Pancreas (tissue), 10 donors: ENCODE measurements at places on chromosomes 11 and 22.

- no peaks in the 10 kb centered on the region for H3K27me3 ChIP-seq
- no peak overlapping the region for H3K4me3 ChIP-seq
- H3K36me3 ChIP-seq = no peaks in the 10 kb centered on the region
- no peak for DNase-seq
Observed at GRCh38 chr22:44464000-44464399, 34.0 kb downstream of the RTL6 start.

- no peak overlapping the region for H3K27ac ChIP-seq
- peak; percentile 42 for DNase-seq
- H3K27me3 ChIP-seq = no peaks in the 10 kb centered on the region
- H3K4me1 ChIP-seq = no peaks in the 10 kb centered on the region
- H3K4me3 ChIP-seq = no peak overlapping the region
- H3K36me3 ChIP-seq = no peaks in the 10 kb centered on the region
Observed at GRCh38 chr22:50208939-50209892, 8.4 kb downstream of the SELENOO start.

DNA sequence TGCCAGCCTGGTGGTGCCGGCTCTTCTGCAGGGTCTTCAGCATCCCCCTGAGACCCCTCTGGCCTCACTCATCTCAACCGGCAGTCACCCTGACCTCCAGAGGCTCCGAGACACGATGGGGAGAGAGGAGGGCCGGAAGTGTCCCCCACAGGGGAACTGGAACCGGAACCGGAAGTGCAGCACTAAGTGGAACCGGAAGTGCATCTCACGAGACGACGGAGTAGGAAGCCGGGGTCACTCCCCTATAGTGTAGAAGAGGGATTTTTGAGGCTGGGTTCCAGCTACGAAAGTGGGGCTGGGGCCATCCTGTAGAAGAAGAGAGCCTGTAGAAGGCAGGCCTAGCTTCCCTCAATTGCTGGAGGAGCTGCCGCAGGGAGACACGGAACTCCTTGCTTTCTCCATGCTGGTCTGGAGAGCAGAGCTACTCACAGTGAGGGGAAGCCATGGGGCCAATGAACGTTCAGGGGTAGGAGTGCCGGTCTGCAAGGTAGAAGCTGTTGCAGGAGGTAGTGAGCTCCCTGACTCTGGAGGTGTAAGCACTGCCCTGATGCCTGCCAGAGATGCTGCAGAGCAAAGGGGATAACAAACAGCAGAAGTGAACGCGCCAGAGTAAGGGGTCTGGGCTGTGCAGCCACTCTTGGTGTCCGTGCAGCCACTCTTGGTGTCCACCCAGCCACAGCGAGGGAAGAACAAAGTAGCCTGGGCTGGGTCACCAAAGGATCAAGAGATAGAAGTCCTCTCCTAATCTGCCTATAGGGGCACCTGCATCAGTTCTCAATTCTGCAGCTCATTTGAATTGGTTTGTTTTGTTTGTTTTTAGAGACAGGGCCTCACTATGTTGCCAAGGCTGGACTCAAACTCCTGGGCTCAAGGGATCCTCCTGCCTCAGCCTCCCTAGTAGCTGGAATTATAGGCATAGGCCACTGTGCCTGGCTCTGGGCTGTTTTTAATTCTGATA is 21.9 kb downstream of the SCUBE1 start:
- no peak overlapping the region for H3K27ac ChIP-seq
- no peak for DNase-seq
- no peaks in the 10 kb centered on the region for H3K36me3 ChIP-seq
- no peaks in the 10 kb centered on the region for H3K4me1 ChIP-seq
- no peak overlapping the region for H3K4me3 ChIP-seq

DNA sequence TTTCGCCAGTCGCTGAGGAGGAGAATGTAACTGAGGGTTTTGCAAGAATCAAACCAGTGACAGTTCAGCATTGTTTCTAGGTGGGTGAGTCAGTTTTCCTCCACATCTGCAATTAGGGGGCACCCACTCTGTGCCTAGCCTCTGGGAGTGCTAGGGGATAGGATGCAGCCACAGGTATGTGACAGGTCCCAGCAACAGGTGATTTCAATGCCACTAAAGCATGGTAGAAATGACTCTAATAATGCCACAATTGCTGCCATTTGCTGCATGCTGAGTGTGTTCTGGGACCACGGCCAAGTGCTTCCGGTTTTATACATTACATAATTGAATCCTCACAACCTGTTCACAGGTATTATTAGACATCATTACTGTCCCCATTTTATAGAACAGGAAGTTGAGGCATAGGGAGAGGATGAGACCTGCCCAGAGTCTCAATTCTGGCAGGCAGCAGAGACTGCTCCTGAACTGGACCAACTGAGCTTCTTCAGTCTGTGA is 556 bp downstream of the CRYBB2 start:
- H3K4me1 ChIP-seq = no peaks in the 10 kb centered on the region
- no peak overlapping the region for H3K4me3 ChIP-seq
- DNase-seq = no peak

DNA sequence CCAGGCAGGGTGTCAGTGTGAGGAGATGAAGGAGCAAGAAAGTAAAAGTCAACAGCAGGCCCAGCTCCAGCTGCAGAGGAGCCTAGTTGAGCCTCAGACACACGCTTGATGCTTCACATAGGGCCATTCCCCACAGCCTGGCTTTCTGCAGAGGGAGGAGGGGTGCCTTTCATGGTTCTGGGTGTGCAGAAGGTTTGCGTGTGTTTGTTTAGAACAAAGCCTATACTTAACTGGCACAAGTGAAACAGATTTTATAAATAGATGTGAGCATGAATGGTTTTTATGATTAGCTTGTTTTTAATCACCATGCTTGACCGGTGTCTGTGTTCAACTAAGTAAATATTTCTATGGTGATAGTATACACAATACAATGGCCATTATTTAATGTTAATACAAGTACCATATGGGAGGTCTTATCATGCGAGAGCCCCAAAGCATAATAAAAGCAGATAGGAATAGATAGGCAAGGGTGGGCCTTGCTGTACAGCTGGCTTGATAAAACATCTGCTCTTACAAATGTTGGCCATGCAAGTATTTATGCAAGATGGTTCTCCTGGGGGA is 290.2 kb downstream of the ETS1 start:
- H3K4me1 ChIP-seq = no peaks in the 10 kb centered on the region
- no peak overlapping the region for H3K4me3 ChIP-seq
- no peaks in the 10 kb centered on the region for H3K36me3 ChIP-seq
- no peak overlapping the region for H3K27ac ChIP-seq
- H3K27me3 ChIP-seq = no peaks in the 10 kb centered on the region

DNA sequence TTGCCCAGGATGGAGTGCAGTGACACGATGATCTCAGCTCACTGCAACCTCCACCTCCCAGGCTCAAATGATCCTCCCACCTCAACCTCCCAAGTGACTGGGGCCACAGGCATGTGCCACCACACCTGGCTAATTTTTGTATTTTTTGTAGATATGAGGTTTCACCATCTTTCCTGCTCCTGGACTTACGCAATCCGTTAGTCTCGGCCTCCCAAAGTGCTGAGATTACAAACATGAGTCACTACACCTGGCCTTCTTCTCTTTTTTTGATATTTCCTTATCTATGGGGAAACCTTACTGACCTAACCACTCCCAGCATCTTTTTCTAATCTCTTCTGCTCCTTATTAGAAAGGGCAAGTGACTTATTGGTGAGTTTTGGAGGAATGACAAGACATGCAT is 121.7 kb upstream of the CHORDC1 start:
- no peak overlapping the region for H3K4me3 ChIP-seq
- H3K4me1 ChIP-seq = no peaks in the 10 kb centered on the region
- H3K27ac ChIP-seq = no peak overlapping the region

GRCh38 chr11:35946766-35947165 is 2.9 kb downstream of the LDLRAD3 start:
- peaks cover 2% of the 10 kb centered on the region for H3K4me1 ChIP-seq
- no peaks in the 10 kb centered on the region for H3K36me3 ChIP-seq
- no peak overlapping the region for H3K27ac ChIP-seq
- no peaks in the 10 kb centered on the region for H3K27me3 ChIP-seq

- peak overlapping the region; percentile 69 for H3K27ac ChIP-seq
- H3K36me3 ChIP-seq = no peaks in the 10 kb centered on the region
- no peak for DNase-seq
- H3K4me1 ChIP-seq = peaks cover 5% of the 10 kb centered on the region
- H3K27me3 ChIP-seq = no peaks in the 10 kb centered on the region
- H3K4me3 ChIP-seq = peak overlapping the region; percentile 96
Observed at GRCh38 chr11:123742031-123742723, 717 bp upstream of the ZNF202 start.

DNA sequence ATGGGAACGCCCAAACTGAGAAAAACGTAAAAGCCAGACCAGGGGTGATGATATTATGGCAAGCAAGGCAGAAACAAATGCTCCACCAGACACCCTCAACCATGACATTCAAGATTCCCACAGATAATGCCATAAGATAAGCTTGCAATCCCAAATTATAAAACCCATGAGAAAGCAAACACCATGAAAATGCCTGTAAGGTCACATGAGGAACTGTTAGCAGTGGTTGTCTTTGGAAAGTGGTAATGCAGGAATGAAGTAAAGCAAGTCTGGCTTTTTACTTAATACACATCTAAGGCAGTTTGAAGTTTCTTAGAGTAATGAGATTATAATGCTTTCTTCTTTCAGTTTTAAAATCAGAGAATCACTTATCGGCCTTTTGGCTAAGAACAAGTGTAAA is 111.0 kb downstream of the MN1 start:
- no peaks in the 10 kb centered on the region for H3K4me1 ChIP-seq
- no peak overlapping the region for H3K4me3 ChIP-seq
- H3K27me3 ChIP-seq = no peaks in the 10 kb centered on the region
- H3K36me3 ChIP-seq = no peaks in the 10 kb centered on the region

GRCh38 chr11:101061606-101062005 is 68.0 kb downstream of the PGR start:
- H3K27me3 ChIP-seq = no peaks in the 10 kb centered on the region
- no peak for DNase-seq
- no peaks in the 10 kb centered on the region for H3K4me1 ChIP-seq
- no peak overlapping the region for H3K27ac ChIP-seq
- H3K4me3 ChIP-seq = no peak overlapping the region

DNA sequence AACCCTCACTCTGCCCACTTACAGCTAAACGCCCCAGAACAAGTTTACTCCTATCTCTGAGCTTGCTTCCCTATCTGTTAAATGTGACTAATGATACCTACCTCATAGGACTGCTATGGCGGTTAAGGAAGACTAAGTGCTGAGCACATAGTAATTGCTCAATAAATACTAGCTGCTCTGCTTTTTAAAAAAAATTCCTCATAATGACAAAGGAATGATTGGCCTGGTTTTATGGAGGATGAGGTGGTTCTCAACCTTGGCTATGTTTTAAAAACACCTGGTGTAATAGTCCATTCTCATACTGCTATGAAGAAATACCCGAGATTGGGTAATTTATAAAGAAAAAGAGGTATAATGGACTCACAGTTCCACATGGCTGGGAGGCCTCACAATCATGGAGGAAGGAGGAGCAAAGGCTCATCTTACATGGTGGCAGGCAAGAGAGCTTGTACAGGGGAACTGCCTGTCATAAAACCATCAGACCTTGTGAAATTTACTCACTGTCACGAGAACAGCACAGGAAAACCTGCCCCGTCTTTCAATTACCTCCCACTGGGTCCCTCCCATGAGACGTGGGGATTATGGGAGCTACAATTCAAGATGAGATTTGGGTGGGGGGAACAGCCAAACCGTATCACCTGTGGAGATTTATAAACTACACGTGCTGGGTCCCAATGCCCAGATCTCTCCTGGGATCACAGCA is 127.2 kb upstream of the SYT13 start:
- H3K27ac ChIP-seq = no peak overlapping the region
- H3K4me1 ChIP-seq = no peaks in the 10 kb centered on the region
- no peaks in the 10 kb centered on the region for H3K36me3 ChIP-seq
- no peak for DNase-seq

DNA sequence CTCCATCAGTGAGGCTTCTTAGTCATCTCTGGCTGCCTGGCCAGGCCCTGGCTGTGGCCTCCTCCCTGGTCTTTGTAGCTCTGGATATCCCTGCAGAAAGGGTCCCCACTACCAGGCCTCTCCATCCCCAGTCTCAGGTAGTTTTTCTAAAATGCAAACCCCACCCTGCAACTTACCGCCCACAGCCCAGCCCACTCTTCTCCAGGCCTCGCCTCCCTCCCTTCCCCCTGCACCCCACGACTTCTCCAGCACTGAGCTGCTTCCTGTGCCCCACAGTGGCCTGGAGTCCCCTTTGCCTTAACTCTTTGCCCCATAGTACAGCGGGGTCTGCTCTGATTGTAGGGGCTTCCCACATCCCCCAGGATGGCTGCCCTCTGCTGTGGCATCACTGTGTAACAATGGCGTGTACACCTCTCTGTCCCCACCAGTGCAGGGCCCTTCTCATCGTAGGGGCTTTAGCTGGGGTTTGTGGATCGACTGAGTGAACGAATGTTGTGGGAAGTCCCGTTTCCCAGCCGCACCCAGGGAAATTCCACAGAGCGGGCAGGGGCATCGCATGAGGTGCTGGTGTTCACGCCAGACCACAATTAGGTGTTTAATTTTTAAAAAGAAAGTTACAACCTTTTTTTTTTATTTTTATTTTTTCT is 111.6 kb downstream of the BCR start:
- no peaks in the 10 kb centered on the region for H3K36me3 ChIP-seq
- H3K27ac ChIP-seq = no peak overlapping the region
- no peak overlapping the region for H3K4me3 ChIP-seq
- DNase-seq = no peak

GRCh38 chr11:128399251-128400121 is 187.9 kb downstream of the ETS1 start:
- no peaks in the 10 kb centered on the region for H3K27me3 ChIP-seq
- no peaks in the 10 kb centered on the region for H3K36me3 ChIP-seq
- no peaks in the 10 kb centered on the region for H3K4me1 ChIP-seq
- no peak overlapping the region for H3K27ac ChIP-seq

DNA sequence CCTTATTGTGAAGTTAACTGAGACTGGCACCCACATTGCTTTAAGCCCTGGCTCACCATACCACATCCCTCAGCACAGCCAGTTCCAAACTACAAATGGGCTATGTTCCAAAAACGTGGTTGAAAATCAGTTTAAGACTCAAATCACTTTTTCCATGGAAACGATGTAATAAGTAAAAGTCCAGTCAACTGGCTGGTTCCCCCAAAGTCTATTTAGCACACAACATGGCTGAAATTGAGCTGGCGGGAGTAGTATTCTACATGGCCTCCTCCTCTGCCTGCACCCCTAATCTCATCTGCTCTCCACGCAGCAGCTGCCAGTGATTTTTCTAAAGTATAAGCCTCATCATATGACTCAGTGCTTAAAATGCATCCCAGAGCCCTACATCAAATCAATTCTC is 40.9 kb upstream of the BIRC3 start:
- no peak for DNase-seq
- H3K27ac ChIP-seq = no peak overlapping the region
- no peak overlapping the region for H3K4me3 ChIP-seq
- peaks cover 10% of the 10 kb centered on the region for H3K4me1 ChIP-seq

- DNase-seq = no peak
- H3K36me3 ChIP-seq = no peaks in the 10 kb centered on the region
- no peaks in the 10 kb centered on the region for H3K27me3 ChIP-seq
- H3K4me1 ChIP-seq = peaks cover 75% of the 10 kb centered on the region
- H3K4me3 ChIP-seq = no peak overlapping the region
Observed at GRCh38 chr11:61698173-61698948, 18.2 kb downstream of the DAGLA start.
